ENCODE measurements at places on chromosomes 4 and X. TPM values are rescaled to one million over a fixed set of nuclear protein-coding genes. Genes with fewer than 3 reads are reported as not detected.

GRCh38 chr4:92059615-92060014, 244.2 kb upstream of the GRID2 start:
- H3K36me3 ChIP-seq: no peaks in the 10 kb centered on the region
- no peak for DNase-seq
- H3K27ac ChIP-seq: no peak overlapping the region
- no peaks in the 10 kb centered on the region for H3K4me1 ChIP-seq
- no peaks in the 10 kb centered on the region for H3K27me3 ChIP-seq

DNA sequence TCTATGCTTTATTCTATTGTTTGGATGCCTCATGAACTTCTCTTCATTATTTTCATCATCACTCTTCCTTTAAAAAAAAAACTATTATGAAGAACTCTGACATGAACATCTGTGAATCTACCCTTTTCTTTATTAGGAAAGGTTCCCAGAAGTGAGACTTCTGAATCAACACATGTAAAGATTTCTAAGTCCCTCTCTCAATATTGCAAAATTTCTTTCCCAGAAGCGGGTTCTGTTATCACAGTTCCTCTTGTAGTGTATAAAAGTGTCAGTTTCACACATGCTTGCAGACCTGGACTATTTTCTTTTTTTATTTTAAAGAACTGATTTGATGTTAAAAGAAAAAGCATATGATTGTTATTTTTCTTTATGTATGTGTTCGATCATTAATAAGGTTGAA, 330.8 kb upstream of the KLF3 start:
- no peak for DNase-seq
- peaks cover 3% of the 10 kb centered on the region for H3K4me1 ChIP-seq
- H3K4me3 ChIP-seq: no peak overlapping the region
- no peaks in the 10 kb centered on the region for H3K36me3 ChIP-seq

DNA sequence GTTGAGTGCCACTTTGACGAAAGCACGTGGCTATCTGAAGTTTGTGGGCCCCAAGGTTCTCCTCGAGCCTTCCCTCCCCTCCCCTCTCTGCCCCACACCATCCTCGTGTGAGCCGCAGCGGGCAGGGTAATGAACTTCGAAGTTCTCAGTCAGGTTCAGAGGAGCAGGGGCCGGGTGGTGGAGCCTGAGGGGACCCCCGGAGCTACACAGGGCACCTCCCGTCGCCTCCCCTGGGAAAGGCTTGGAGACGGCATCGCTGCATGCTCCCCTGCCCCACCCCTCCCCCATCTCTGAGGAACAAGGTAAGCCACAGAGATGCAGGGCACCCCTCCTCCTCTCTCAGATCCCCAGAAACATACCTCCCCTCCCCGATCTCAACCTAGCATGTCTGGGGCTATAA, 2.8 kb upstream of the NKX1-1 start:
- H3K27ac ChIP-seq: no peak overlapping the region
- H3K4me3 ChIP-seq: no peak overlapping the region
- H3K4me1 ChIP-seq: no peaks in the 10 kb centered on the region
- H3K36me3 ChIP-seq: no peaks in the 10 kb centered on the region

GRCh38 chr4:53608242-53608641, 17.0 kb upstream of the LNX1 start:
- no peaks in the 10 kb centered on the region for H3K36me3 ChIP-seq
- no peak overlapping the region for H3K4me3 ChIP-seq
- H3K27me3 ChIP-seq: no peaks in the 10 kb centered on the region
- no peak for DNase-seq

MGAT4D gene
- total RNA-seq: not detected

TRIM60 gene
- total RNA-seq: not detected
